ENCODE measurements at places on chromosomes 1 and 21. TPM values are rescaled to one million over a fixed set of nuclear protein-coding genes. Genes with fewer than 3 reads are reported as not detected.

GRCh38 chr1:169261884-169262283 is 105.7 kb downstream of the NME7 start:
- DNase-seq, result no peak

DNA sequence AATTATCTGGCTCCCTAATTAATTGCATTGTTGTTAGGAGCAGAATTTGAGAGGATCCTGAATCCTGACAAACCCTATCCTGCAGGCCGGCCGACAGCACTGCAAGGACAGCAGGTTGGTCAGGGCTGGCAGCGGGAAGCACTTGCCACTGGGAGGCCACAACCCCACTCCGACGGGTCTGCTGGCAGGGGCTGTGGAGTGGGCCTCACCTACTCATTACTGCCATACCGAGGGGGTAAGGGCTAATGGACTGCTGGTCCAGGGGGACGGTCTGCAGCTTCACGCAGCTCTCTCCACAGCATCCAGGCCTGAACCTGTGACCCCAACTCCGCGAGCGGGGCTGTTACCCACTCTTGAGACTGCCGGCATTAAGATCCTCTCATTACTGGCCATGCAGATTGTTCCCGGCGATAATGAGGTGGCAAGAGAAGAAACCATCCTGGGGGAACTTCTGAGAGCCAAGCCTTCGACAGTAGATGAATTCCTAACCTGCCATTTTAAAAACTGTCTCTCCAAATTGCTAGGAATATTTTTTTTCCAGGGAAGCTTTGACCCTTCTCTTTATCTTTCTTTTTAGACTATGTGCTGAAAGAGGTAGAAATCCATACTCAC is 501.3 kb downstream of the OMA1 start:
- DNase-seq, result no peak

GRCh38 chr21:38831526-38832467 is 26.1 kb downstream of the ETS2 start:
- DNase-seq, result peak; percentile 93

GRCh38 chr1:205971082-205971481 is 27.8 kb upstream of the SLC26A9 start:
- DNase-seq, result no peak

- DNase-seq, result peak; percentile 43
Observed at GRCh38 chr21:27805696-27806095, 838.8 kb upstream of the ADAMTS5 start.

The APH1A gene
- 172 TPM for polyA plus RNA-seq

The CCDC30 gene
- polyA plus RNA-seq, result 5.0 TPM

DNA sequence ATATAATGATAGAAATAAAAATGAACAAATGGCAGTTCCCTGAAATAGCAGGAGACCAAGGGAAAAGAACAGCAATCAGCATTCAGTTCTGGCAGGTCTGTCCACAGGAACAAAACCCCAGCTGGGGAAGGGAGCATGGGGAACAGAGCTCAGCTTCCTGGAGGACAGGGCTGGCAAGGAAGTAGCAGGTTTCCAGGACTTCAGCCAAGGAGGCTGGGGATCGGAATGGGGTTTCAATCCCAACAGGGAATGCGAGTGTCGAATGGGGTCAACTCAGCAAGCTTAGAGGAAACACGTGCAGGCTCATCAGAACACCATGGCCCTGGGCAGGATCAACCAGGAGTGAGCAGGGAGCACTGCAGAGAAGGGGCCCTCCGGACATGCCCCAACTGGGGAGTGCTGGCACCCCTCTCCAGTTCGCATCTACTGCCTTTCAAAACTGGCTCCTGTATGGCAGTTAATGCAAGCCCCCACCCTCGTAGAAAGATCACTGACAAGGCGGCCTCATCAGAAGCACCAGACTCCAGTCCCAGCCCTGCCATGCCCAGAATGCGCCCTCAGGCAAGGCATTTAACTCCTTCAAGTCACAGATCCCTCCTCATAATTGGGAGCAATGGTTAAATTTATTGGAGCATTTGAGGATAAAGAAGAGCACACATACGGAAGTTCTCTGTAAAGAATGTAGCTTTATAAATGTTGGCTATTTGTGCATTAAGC is 72.4 kb downstream of the SEC16B start:
- DNase-seq, result no peak

DNA sequence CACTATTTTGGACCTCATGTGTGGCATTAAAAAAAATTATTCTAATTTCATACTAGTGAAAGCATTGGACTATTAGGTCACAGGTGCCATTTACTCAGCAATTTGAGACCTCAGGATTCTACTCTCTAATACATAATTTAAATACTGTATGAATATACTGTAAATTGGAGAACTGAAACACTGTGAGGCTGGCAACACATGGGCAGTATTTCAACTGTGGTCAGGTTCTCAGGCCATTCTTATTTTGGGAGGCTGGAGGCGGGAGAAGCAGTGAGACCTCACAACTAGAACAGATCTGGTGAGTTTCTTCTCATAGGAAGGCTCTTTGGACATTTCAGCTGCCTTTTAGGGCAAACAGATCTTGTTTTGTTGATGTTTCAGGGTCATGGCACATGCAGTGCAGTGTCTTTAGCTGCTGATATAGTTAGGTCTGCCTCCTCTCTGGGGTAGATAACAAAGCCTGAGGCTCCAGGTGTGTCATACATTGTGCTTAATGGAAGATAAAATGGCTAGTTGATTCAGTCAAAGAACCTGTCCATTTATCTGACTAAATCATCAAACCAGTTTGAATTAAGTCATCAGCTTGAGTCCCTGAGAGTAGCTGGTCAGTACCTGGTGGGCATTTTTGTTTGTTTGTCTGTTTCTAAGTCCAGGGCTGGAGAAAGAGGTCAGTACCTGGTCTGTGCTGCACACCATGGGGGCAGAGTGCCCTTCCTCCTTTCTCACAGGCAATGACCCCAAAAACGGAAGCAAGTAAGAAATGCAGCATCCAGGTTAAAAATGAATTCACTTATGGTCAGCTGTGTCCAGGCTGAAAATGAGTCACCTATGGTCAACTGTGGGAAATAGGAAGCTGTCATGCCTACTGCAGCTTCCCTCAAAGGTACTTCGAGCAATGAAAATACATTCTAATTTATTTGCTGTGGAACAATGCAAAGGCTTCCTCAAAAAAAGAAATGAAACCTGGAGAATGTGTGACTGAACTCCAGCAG is 216.2 kb downstream of the SDCCAG8 start:
- DNase-seq, result no peak

The RNF186 gene
- 18.8 TPM for polyA plus RNA-seq

DNA sequence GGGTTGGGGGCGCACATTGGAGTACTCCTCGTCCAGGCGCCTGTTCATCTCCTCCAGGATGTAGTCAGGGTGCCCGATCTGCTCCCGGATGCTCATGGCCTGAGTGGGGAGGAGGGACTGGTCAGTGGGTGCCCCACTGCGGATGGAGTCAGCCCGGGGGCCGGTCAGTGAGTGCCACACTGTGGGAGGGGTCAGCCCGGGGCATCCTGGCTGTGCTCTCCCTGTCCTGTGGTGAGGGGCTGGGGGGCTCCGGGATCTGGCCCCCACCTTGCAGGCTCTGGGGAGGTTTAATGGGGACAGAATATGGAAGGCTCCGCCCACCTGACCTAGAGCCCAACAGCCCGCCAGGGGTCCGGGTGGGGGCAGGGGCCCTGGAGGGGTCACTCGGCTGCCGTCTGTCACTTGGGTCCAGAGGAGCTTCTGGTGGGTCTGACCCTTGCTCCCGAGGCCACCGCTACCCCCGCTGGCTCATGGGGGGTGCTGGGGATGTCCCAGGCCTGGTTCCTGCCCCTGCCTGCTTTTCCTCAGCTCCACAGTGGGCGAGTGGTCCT is 8.8 kb downstream of the PRXL2B start:
- DNase-seq, result no peak

DNA sequence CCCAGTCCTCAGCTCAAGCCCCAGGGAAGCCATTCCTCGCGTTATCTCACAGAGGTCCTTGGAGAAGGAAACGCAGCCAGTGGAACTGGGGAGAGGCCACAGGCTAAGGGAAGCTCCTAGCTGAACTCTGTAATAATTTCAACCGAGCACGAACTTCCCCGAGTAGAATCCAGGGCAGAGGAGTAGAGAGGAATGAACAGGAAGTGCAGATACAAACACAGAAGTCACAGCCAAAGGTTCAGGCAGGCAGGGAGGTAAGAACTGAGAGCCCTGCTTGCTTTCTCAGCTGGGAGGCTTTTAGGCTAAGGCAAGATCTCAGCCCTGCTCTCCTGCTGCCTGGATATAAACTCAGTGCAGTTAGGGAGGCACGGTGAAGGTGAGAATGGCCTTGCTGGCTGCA is 23.7 kb downstream of the WARS2 start:
- no peak for DNase-seq

DNA sequence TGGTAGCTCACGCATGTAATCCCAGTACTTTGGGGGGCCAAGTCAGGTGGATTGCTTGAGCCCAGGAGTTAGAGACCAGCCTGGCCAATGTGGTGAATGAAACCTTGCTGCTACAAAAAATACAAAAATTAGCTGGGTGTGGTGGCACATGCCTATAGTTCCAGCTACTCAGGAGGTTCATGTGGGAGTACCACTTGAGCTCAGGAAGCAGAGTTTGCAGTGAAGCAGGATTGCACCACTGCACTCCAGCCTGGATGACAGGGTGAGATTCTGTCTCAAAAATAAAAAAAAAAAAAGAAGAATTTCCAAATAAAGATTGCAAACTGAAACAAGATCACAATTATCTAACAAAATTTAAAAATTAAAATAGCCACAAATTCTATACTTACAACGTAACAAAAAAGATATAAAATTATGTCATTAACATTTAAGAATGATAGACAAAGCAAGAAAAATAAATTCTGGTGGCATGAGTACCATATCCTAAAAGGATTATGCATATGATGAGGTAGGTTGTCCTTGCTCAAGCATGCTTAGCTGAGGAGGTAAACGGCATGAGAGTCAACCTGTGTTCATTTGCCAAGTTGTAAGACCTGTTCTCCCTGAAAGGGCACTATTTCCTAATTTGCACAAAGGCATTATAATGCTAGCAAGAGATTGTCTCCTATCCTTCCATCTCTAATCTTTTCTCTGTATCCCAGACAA is 20.2 kb downstream of the IPP start:
- DNase-seq, result no peak

The CASZ1 gene
- polyA plus RNA-seq, result 16.2 TPM

DNA sequence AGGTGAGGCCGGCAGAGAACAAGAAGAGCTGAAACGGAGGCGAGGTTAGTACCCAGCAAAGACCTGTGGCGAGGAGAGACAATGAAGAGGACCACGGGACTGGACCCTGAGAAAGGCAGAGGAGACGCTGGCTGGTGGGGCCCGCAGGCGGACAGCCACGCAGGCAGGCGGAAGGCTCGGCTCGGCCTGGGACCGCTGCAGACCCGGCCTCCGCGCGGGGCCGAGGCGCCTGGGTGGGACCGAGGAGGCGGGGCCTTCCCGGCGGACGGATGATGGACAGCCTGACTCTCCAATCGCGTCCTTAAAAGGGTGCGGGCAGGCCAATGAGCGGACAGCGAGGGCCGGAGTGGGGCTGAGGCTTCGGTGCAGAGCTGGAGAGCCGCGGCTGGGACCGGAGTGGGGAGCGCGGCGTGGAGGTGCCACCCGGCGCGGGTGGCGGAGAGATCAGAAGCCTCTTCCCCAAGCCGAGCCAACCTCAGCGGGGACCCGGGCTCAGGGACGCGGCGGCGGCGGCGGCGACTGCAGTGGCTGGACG is at the start of gene MPZL1:
Gene MPZL1 (plus strand): TSS at position 366 of the 535 bp plus-strand sequence. CDS start 170 bp downstream, outside the sequence.
- peak; percentile 97 for DNase-seq

DNA sequence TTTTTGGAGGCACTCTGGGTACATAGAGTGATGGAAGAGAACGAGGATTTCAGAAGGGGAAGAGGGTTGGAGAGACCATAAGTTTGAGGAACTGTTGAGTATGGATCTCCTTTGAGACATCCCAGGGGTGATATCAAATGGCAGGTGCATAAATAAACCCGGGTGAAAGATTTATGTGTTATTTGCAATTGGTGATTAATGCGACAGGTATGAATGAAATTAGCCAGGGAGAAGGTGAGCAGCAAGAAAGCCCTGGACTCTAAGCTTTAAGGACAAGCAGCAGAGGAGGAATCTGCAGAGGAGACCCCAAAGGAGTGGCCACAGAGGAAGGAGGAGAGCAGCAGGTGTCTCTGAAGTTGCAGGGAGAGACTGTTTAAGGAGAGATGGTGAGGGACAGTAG is 8.8 kb upstream of the REN start:
- no peak for DNase-seq

- peak; percentile 54 for DNase-seq
Observed at GRCh38 chr1:108889706-108890384, 13.1 kb downstream of the GPSM2 start.

- DNase-seq, result no peak
Observed at GRCh38 chr1:22291494-22291893, 148.6 kb upstream of the WNT4 start.

The CATSPERE gene
- polyA plus RNA-seq, result 1.2 TPM

DNA sequence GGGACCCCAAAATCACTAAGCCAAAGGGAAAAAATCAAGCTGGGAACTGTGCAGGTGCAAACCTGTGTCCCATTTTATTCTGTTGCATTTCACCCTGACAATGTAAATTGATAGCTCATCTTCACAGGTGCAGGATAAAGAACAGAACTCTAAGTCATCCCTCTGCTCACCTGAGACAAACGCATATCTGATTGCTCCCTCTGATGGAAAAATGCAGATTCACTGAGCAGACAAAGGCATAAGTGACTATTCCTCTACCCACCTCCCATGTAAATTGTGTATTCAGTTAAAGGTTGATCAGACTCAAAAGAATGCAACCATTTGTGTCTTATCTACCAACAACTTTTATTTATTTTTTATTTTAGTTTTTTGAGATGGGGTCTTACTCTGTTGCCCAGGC is 644.2 kb downstream of the PTPRU start:
- DNase-seq, result no peak

The DIO1 gene
- 0.58 TPM for polyA plus RNA-seq

- DNase-seq, result no peak
Observed at GRCh38 chr1:186738926-186739325, 58.7 kb upstream of the PTGS2 start.

GRCh38 chr1:119052267-119052666 is 64.1 kb upstream of the TBX15 start:
- DNase-seq, result no peak

GRCh38 chr1:230699716-230700115 is 14.2 kb downstream of the AGT start:
- DNase-seq, result no peak

The RIPK4 gene
- 22.2 TPM for polyA plus RNA-seq

Measured in large intestine (tissue), 12 donors.